ENCODE measurements at places on chromosomes 3 and 15.

- DNase-seq: peak; percentile 60
These were observed 2.2 kb downstream of the FOXB1 start for GRCh38 chr15:60006203-60006862.

GRCh38 chr3:72344236-72344635 lies 504.0 kb downstream of the SHQ1 start:
- DNase-seq: no peak

DNA sequence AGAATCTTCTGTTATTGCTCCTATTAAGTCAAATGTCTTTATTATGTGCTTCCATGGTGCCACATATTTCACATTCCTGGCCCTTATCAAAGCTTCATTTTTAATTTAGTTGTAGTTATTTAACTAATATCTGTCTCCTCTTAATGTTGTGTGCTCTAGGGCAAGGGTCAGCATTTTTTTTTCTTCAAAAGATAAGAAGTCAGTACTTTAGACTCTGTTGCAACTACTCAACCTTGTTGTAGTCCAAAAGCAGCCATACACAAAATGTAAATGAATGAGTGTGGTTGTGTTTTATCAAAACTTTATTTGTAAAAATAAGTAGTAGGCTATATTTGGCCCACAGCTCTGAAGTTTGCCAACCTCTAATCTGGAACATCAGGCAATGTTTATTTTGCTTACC lies 394.7 kb upstream of the CBLB start:
- no peak for DNase-seq

DNA sequence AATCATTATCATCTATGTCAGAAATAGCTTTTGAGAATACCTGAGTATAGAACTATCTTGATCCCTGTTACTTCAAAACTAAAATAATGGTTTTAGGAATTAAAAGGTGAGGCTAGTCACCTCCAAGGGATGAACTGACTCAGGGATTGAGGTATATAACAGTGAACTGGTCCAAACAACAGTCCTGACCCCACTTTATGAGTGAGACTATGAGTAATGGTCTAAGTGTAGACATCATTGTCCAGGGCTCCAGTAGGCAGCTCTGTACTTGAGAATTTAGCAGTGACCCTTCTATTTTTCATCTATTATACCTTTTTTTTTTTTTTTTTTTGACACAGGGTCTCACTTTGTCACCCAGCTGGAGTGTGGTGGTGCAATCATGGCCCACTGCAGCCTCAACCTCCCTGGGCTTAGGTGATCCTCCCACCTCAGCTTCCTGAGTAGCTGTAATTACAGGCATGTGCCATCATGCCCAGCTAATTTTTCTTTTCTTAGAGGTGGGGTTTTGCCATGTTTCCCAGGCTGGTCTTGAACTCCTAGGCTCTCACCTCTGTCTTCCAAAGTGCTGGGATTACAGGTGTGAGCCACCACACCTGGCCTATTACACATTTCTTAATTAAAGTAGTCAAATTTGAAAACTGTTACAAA lies 36.3 kb downstream of the MLH1 start:
- DNase-seq: no peak

DNA sequence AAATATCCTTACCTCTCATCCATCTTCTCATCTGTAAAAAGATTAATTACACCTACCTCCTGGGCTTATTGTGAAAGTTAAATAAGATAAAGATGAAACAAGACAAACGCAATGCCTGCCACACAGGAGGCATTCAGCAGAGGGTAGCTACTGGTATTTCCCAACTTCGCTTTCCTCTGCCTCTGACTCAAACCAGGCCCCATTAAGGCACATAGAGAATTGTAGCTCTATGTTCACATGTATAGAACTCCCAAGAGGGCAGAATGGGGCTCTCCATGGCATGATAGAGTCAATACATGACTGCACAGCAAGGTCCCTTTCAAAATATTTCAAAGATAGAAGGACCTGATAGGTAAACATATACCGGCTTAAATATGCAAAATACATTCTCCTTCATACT lies 1.4 kb downstream of the LYSMD2 start:
- no peak for DNase-seq

- DNase-seq: no peak
These were observed 188.3 kb upstream of the EOMES start for GRCh38 chr3:27910456-27910855.

- DNase-seq: no peak
These were observed 479.9 kb downstream of the GRM7 start for GRCh38 chr3:7340795-7341194.

DNA sequence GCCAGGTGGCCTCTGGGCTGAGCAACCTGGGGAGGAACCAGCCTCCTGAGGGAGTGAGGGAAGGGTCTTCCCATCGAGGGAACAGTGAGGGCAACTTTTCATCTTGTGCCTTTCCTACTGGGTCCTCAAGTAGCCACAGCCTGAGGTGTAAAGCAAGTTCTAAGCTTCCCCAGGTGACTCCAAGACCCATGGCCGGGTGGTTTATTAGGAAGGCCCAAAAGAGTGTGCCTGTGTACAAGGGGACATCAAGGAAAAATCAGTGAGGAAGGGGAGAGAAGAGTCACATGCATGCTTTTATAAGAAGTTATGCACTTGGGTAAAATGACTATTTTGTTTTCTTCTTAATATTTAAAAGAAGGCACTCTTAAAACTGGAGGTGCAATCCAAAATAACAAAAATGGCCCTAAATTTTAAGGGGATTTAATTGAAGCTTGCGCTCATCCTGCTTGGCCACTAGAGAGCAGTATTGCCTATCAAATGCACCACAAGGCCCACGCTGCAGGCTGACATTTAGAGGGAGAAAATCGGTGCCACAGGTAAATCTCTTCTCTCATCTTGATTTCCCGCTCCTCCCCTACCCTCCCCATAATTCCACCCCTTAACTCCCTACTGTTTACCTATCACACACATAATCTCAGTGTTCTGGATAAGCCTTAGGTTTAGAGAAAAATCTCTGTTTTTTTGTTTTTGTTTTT lies 6.7 kb downstream of the NANOGP8 start:
- no peak for DNase-seq

DNA sequence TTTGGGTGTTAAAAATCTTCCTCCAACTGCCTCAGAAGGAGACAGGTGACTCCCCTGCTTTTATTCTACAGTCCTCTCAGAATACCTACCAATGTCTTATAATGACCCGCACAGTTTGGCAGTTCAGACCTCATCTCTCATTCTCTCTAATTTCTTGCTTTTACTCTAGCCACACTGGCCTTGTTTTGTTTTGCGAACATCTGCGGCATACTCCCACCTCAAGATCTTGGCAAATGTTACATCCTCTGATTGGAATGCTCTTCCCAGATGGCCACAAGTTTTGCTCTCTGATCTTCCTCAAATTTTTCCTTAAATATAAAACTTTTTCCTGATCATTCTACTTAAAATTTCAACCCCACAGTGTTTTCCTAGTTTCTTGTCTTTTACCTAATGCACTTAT lies 94.1 kb downstream of the PLSCR2 start:
- DNase-seq: no peak

- DNase-seq: no peak
These were observed 2.9 kb upstream of the FXR1 start for GRCh38 chr3:180909369-180910127.

GRCh38 chr3:97970156-97970555 lies 2.1 kb downstream of the RIOX2 start:
- DNase-seq: no peak

DNA sequence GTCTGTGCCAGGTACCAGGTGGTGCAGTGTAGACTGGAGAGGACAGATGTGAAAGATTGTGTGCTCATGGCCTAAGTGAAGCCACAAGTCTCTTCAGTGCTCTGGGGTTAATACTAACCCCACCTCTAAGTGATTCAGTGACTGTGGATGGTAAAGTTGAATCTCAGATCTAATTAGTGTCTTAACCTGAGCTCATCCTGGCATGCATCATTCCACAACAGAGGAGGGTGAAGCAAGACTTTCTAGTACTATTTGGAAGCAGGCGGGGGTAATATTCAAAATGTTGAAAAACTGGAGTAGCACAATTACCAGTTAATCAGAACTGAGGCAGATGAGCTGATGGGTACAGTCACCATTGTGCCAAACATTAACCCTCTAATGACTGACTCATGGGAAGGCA lies 2.8 kb upstream of the MESD start:
- no peak for DNase-seq

GRCh38 chr3:183161552-183162336 lies 790 bp downstream of the LAMP3 start:
- no peak for DNase-seq

DNA sequence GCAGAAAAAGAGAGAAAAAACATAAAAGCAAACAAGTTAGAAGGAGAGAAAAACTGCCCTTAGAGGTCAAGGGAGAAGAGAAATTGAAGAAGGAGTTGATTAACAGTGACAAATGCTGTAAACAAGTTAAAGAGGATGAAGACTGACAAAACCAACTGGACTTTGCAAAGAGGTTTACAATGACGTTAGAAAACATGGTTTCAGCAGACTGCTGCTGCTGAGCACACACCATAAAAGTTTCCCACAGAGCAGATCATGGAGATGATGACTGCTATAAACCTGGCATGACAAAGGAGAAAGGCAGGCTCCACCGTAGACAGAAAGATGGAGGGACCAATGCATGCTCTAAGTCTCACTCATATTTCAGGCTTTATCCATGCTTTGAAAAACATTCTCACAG lies 78.7 kb downstream of the POLQ start:
- DNase-seq: no peak

GRCh38 chr3:160224256-160224655 lies 966 bp upstream of the C3orf80 start:
- DNase-seq: no peak

DNA sequence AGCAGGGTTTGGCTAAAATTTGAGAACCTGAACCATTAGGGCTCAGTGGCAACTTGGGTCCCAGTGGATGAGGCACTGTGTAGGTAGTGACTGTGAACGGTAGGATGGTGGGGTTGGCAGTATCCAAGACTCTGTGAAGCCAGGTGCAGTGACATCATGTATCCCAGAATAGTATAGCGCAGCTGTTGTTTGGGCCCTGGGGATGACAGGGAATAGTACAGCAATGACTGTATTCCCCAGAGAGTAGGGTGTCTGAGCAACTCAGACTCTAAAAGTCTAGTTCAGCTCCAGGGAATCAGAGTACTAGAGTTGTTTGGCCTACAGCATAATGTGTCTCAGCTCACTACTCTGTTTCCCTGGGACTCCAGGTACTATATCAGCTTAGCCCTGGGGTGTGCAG lies 20.7 kb upstream of the PPP2R3A start:
- DNase-seq: no peak

- DNase-seq: no peak
These were observed 515.9 kb downstream of the NLGN1 start for GRCh38 chr3:173913397-173913796.

DNA sequence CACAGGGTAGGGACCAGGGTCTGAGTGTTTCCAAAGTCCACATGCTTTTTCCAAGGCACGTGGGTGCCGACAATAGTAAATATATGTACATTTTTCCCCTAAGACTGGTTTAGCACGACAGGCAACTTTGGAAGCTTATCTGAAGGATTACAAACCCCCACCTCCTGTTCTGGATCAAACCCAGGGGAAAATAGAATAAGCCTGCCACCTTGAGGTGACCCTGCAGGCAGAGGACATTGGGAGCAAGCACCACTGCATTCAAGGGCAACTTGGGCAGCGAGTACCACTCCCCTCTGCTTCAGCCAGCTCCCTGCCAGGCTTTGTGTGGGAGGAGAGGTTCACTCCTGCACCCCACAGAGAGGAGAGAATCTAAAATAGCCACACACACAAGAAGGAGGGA lies 44.8 kb downstream of the KBTBD12 start:
- DNase-seq: no peak
